Activated T-cell treated with anti-CD3 and anti-CD28 coated beads for 48 hours (primary cell): ENCODE measurements at places on chromosomes 1 and 21.

GRCh38 chr1:72485801-72486200, 203.5 kb upstream of the NEGR1 start:
- DNase-seq, result no peak

- peak; percentile 70 for DNase-seq
Observed at GRCh38 chr1:202184750-202185460, 8.7 kb upstream of the LGR6 start.

DNA sequence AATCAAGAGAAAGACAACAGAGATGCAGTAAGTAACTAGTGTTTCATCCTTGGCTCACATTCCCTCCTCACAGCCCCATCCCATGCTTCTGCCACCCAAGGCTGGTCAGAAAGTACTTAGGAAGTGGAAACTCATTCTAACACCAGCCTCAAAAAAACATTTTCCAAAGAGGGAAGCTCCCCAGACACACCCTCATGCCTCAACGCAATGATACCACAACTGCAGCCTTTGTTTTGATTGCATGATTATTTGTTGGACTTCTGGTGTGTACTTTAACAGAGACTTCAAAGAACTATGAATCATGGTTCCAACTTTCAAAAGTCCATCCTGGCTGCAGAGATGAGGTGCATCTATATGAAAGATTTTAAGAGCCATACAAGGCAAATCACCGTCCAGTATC, 45.2 kb upstream of the KCNA3 start:
- no peak for DNase-seq

GRCh38 chr1:11462224-11462923, 16.6 kb upstream of the DISP3 start:
- no peak for DNase-seq
